CD4-positive, alpha-beta T cell treated with Interferon alpha-2 for 1 hour (primary cell): ENCODE measurements at places on chromosomes 1 and 21.

DNA sequence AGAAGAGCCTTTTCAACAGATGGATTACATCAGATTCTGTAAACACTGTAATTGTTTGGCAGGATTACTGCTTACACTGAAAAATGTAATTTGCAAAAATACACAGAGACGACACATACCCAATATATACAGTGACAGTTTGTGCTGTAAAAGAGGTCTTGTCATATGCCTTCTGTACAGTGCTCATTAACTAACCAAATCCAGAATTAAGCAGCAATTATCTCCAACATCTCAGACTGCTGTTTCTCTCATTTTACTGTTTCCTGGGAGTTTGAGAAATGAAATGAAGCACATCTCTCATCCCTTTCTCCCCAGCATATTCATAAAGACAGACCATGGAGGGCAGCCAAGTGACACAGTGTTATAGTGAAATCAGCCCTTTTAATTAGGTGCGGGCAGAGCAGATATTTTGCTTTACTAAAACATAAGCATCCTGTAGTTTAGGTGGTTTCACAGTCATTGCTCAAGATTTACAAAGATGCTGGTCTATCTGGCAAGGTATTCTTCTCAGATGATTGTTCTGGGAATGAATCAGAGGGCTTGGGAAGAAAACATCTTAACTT, 618.4 kb upstream of the USP24 start:
- no peak for DNase-seq

GRCh38 chr1:240395336-240395735, 216.6 kb downstream of the GREM2 start:
- DNase-seq = no peak

DNA sequence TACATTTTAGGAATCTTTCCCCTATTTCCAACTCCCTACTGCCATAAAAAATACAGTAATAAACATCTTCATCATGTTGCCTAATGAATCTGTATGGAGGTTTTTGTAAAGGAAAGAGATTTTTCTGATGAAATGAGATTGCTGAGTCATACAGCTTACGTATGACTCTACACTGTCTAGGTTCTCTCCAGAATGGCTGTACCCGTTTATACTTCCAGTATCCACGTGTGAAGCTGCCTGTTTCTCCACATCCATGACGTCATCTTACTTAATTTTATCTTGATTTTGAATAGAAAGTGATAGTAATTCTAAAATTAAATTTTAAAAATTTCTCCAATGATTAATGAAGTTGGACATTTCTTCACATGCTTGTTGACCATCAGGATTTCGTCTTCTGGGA, 103.7 kb downstream of the COQ8A start:
- no peak for DNase-seq

GRCh38 chr1:1758059-1758621, 20.1 kb downstream of the NADK start:
- no peak for DNase-seq

GRCh38 chr21:43611598-43612369, 47.5 kb downstream of the HSF2BP start:
- peak; percentile 12 for DNase-seq

- DNase-seq = no peak
Measured at GRCh38 chr1:208433086-208433485, 188.9 kb upstream of the PLXNA2 start.

- no peak for DNase-seq
Measured at GRCh38 chr1:62335656-62336055, 16.4 kb upstream of the KANK4 start.

- DNase-seq = no peak
Measured at GRCh38 chr1:102879439-102879993, 228.8 kb downstream of the COL11A1 start.

DNA sequence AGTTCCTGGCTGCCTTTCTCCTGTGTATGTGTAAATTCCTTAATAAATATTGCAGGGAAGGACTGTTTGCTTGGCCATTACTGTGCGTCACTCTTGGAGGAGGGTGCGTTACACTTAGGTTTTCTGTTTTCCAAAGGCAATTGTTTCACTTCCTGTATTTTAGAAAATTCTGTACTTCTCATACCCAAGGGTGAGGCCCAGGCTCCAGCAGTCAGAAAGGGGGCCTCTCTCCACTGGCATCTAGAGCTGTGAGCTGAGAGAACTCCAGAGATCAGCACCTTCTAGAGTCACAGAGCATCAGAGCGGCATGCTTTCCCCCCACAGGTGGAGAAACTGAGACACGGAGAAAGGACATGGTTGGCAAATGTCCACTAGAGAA, 27.0 kb upstream of the ZFP69B start:
- no peak for DNase-seq

GRCh38 chr1:229047161-229047839, 223.6 kb upstream of the RAB4A start:
- no peak for DNase-seq

DNA sequence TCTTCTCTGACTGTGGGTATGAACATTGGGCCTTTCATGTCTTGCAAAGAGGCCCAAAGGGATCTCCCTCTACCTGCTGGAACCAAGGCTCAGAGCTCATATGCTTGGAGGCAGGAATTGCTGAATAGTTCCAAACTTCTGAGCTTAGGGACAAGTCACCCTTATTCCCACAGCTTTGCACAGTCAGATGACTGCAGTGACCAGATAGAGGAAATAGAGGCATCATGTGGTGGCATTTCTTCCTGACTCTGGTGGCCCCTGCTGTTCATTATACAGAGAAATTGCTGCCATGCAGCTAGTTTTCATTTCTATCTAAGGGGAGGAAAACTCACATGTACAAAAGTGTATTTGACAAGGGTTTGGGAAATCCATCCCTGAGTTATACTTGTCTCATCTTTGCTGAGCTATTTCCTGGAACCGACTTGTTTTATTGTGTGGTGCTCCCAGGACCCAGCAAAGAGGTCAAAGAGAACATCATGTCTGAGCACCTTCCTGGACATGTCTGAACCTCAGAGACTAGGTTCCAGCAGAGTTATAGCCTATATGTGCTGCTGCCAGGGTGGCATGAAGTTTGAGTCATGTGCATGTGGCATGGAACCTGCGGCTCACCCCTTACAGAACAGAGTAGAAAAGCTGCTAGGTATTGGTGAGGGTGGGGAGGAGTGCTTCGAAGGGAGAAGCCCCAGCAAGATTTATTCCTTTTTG, 131.2 kb downstream of the PIK3R3 start:
- DNase-seq = no peak

- no peak for DNase-seq
Measured at GRCh38 chr1:88867743-88868521, 23.4 kb downstream of the GTF2B start.

GRCh38 chr1:187067160-187067559, 238.4 kb downstream of the PLA2G4A start:
- no peak for DNase-seq

DNA sequence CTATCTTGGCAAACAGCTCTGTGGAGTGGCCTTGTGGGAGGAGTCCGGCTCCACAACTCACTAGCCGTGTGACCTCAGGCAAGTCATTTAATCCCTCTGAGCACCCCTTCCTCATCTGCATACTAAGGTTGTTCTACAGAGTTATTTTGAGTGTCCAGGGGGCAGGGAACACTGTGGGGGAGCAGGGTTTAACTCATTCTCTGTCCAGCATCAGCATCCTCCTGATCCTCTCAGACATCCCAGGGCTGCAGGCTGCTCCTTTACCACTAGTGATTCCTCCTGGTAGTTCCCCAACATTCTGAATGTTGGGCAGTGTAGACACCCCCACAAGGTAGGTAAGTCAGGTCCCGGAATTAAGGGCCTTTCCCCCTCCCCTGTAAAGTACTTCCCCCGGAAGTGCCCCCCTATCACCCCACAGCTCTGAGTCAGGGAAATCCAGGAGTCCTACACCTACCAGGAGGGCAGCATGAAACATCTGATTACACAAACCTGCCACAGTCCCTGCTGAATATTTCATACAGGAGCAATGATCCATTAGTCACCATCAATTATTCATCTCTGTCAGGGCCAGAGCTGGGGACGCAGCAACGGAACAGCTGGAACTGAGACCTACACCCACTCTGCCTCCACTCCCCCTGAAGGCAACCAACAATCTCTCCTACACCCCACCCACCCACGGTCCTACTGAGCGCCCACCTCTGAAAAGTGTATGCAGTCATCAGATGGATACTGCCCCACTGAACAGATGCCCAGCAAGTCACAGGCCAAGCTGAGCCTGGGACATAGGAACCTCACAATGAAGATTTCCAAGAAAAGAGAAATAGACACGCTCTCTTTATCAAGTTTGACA, 20.5 kb downstream of the SYT2 start:
- DNase-seq = no peak

DNA sequence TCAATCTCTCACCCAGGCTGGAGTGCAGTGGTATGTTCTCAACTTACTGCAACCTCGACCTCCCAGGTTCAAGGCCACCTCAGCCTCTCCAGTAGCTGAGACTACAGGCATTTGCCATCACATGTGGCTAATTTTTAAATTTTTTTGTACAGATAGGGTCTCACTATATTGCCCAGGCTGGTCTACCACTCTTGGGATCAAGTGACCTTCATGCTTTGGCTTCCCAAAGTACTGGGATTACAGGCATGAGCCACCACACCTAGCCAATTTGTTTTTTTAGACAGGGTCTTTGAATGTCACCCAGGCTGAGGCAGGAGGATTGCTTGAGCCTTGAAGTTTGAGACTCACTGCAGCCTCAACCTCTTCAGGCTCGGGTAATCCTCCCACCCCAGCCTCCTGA, 10.2 kb upstream of the USP48 start:
- no peak for DNase-seq

DNA sequence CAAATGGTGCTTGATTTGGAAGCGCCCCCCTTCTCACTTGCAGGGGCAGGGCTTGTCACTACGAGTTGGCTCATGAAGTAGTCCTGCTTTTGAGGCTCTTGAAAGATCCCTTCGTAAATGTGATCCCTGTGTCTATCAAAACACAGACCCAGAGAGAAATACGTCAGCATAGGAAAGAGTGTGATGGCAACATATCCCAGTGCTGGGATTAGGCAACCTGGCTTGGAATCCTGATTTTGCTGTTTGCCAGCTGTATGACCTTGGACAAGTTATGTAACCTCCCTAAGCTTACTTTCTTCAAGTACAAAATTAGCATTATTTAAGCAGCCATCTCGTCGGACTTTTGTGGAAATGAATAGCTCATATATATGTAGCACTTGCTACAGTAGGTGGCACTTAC, 228.4 kb downstream of the ATG4C start:
- no peak for DNase-seq

DNA sequence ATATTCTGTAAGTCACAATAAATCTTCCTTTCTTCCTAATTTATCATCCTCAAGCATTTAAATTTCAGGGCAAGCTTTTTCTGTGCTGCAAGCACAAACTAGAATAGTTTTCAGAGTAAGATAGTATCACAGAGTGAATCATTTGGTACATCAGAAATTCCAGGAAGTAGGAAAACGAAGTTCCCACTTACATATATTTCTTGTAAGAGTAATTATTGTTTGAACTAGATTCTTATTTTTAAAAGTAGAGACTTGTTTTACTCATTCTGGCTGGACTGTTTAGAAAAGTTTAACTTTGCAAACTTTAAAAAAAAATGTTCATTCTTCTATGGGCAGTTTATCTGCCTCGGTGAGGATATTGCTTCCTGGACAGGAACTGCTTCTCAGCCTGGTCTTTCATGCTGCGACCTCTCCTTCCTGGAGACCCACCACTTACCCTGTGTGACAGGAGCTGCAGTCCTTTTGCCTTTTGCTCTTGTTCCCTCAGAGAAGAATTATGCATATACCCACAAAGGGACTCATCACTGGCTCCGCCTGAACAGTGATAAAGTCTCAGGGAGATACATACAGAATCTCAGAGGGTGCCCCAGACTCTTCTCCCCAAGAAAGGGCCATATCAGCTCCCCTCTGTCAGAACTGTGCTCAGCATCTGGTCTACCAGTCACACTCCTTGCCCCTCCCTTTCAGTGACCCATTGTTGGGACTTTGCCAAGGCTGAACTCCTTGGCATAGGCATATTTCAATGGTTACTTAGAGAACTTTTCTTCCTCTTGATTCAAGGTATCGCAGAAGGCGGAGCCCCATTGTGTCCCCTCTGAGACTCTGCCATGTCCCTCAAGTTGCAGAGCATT, 102.7 kb upstream of the CD55 start:
- DNase-seq = no peak

GRCh38 chr1:33715195-33715811, 148.6 kb upstream of the HMGB4 start:
- no peak for DNase-seq

DNA sequence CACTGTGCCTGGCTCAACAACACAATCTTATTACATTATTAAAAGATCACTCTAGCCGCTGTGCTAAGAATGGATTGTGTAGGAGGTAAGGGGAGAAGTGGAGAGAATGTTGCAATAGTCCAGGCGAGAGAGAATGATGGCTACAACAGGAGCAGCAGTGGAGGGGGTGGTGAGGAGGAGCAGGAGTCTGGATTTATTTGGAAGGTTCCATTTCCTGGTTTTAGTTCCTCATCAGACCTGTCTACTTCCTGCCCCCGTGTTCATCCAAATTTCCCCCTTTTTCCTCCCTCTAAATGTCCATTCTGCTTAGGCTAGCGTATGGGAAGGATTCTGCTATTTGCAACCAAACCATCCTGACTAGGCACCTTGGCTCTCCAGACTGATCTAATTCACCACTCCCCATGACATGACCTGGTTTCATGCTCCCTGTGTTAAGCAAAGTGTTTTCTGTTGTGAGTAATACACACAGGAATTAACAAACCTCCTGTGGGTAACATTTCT, 35.1 kb upstream of the EYA3 start:
- DNase-seq = no peak

DNA sequence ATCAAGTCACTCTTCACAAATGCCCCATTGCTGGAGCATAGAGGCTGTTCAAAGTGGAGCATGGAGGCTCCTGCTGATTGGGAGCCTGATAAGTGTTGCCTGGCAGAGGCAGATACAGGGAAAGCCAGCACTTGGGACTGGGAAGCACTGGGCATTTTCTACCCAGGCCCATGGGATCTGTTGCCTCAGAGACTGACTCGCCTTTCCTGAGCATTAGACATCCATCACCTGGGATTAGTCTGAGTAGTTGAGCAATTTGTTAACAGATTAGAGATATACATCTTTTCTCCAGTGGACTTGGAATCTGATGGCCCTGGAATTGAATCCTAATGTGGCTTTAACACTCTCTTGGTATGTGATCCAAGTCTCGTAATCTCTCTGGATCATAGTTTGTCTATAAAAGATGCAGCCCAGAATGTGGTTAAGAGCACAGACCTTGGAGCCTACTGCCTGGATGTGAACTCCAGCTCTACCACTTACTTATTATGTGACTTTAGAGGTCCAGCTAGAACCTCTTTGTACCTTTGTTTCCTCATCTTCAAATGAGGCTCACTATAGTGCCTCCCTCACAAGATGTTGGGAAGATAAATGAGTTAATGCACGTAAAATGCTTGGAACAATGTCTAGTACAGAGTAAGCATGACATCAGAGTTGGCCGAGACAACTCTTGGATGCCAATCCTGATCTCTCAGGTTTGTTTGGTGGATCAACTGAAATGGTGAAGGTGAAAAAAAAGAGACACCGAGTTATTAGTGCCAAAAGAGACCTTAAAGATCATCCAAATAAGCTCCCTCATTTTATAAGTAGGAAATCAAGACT, 38.3 kb upstream of the NRDC start:
- DNase-seq = no peak

- no peak for DNase-seq
Measured at GRCh38 chr1:11245904-11246719, 16.2 kb downstream of the MTOR start.

GRCh38 chr1:212302745-212303383, 17.7 kb downstream of the PPP2R5A start:
- DNase-seq = no peak

- DNase-seq = no peak
Measured at GRCh38 chr1:3049905-3050304, 19.1 kb upstream of the PRDM16 start.

GRCh38 chr1:156412653-156413321, 43.8 kb downstream of the RHBG start:
- no peak for DNase-seq
